Subcutaneous adipose tissue (tissue), 4 donors: ENCODE measurements at places on chromosomes 6 and 20. TPM values are rescaled to one million over a fixed set of nuclear protein-coding genes. Genes with fewer than 3 reads are reported as not detected.

The REPS1 gene
- 32.4 TPM for total RNA-seq

The GFOD1 gene
- total RNA-seq = 27.2 TPM

The PABPC1L gene
- 5.5 TPM for total RNA-seq

The GSTA4 gene
- total RNA-seq = 23.3 TPM

The FITM2 gene
- total RNA-seq = 32.4 TPM

The NT5DC1 gene
- total RNA-seq = 19.2 TPM

The SPAG4 gene
- total RNA-seq = 1.7 TPM

The VNN1 gene
- total RNA-seq = 4.5 TPM

The TRIM40 gene
- not detected for total RNA-seq

The SLC22A7 gene
- not detected for total RNA-seq

The ROS1 gene
- 0.17 TPM for total RNA-seq

The PRSS16 gene
- not detected for total RNA-seq

The SCGN gene
- 26.6 TPM for total RNA-seq

The SLC2A10 gene
- 14.8 TPM for total RNA-seq

The EGFL8 gene
- 2.3 TPM for total RNA-seq

The ERVFRD-1 gene
- total RNA-seq = 0.44 TPM

The ACTR5 gene
- 8.8 TPM for total RNA-seq

The POFUT1 gene
- total RNA-seq = 38.8 TPM

The MCM3 gene
- total RNA-seq = 25.8 TPM

The GGT7 gene
- 11.9 TPM for total RNA-seq

The SYNDIG1 gene
- 1.5 TPM for total RNA-seq

The ZNF76 gene
- total RNA-seq = 33.0 TPM

The VSX1 gene
- total RNA-seq = not detected

The CTCFL gene
- not detected for total RNA-seq

The C20orf202 gene
- total RNA-seq = not detected

The RAD21L1 gene
- total RNA-seq = not detected

The ID4 gene
- total RNA-seq = 10.0 TPM

The RAB32 gene
- 36.7 TPM for total RNA-seq

The IL17A gene
- not detected for total RNA-seq

The SIGLEC1 gene
- total RNA-seq = 39.0 TPM

The SASH1 gene
- total RNA-seq = 255 TPM

The DNAAF9 gene
- total RNA-seq = 39.4 TPM
